ENCODE measurements at places on chromosomes 5 and 9.

DNA sequence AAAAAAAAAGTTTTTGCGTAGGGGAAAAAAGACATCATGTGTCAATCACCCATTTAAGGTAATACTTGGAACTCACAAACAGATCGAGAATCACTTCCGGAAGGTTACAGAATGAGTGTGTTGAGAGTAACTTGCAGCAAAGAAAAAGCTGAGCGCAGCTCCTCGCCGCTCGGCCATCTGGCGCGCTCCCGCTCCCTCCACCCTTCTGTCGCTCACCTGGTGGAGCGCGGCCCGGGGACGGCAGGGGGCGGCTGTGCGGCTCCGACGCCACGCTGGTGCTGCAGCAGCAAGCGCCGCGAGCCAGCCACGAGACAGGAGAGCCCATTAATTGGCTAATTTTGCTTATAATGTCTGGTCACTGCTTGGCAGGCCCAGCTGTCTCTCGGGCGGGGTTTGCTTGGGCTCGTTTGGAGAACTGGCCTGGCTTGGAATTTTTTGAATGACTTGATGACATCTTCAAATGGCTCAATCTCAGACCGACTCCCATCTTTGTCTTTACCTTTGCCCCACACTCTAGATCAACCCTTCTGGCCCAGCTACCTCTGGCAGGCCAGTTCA lies 601.8 kb downstream of the CCDC171 start:
- DNase-seq, result peak; percentile 69

DNA sequence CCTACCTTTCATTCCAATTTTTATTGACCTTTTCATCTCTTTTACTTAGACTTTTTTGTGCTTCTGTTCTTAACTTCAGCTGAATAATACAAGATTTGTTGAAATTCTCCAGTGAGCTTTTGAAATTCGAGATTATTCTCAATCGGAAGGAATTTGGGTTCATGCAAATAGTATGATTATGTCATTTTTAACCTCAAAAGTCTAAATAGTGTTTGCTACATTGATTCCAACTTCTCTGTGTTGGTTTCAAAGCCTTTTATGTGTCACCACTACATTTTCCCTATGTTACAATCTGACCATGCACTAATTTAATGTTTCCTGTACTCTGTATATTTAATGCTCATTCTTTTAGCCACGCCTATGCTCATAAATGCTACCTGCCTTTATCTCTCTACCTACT lies 44.1 kb downstream of the VPS13A start:
- no peak for DNase-seq

DNA sequence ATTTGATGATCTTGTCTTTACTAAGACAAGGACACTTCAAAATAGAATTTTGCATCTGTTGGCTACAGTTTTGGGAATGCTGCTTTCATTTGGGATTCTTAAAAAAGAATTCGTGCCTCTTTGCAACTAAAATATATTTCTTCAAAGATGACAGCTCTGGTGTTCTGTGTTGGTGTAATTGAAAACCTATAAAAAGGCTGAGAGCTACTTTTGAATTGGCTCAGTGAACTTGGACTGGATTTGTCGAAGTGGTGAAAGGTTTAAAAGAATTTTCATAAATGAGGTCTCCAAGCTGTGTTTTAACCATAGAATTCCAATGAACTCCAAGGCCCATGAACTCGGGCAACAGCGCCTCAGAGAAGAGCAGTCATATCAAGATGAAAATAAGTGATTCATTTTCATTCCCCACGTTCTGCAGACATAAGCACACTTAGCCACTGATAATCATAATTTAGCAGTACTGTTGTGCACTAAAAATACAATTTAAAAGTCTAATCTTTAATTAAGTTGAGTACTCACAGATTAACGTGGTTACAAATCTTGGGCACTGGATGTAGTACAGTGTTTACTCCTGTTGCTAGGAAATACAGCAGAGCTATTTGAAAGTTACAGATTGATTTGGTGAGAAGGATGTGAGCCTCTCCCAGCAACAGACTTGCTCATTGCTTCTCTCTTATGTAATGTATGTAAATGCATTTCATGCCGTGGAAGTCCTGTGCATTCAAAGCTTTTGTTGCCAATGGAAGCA lies 10.9 kb downstream of the SNCAIP start:
- peak; percentile 50 for DNase-seq

DNA sequence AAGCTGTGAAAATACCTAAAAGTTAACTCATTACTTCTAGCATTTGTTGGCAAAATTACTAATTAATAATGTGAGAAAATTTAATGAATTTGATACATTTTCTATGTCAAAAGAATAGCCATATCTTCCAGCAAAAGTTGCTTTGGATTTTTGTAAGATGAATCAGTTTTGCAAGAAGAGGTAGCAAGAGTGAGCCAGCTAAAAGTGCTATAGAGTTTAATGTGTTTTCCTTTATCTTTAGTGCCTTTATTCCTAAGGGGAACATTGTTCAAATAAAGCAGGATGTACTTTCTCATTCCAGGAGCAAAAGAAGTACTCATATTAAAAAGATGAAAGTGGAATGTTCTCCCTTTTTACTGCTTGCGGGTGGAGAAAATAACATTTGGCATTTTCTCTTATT lies 622.2 kb downstream of the ANXA1 start:
- DNase-seq, result no peak
